ENCODE measurements at places on chromosomes 12 and 14.

GRCh38 chr14:22411398-22412055, 177.5 kb downstream of the DAD1 start:
- no peak for DNase-seq

GRCh38 chr12:56476972-56477432, 8.6 kb downstream of the SPRYD4 start:
- DNase-seq: no peak

DNA sequence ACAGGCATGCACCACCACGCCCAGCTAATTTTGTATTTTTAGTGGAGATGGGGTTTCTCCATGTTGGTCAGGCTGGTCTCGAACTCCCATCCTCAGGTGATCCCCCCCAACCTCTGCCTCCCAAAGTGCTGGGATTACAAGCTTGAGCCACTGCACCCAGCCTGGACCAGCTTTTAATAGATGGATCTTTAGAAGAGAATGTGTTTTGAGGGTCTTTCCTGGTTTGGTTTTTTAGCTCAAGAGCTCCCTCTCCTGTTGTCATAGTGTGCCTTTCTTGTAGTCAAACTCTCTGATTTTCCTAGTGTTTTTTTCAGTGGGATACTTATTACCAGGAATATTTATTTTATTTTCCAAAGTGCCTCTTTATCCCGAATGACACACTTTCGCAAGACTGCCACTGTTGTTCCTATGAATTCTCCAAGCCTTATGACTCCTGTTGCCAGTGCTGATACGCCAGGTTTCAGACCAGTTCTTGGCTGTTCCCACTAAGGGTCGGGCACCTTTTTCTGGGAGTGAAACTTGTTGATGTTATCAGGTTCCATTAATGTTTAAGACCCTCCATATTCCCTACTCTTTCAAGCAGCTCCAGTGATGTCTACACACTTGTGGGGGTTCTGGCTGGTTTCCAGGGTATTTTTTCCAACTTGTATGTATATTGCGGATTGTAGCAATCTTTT, 31.5 kb upstream of the LIMA1 start:
- DNase-seq: no peak

DNA sequence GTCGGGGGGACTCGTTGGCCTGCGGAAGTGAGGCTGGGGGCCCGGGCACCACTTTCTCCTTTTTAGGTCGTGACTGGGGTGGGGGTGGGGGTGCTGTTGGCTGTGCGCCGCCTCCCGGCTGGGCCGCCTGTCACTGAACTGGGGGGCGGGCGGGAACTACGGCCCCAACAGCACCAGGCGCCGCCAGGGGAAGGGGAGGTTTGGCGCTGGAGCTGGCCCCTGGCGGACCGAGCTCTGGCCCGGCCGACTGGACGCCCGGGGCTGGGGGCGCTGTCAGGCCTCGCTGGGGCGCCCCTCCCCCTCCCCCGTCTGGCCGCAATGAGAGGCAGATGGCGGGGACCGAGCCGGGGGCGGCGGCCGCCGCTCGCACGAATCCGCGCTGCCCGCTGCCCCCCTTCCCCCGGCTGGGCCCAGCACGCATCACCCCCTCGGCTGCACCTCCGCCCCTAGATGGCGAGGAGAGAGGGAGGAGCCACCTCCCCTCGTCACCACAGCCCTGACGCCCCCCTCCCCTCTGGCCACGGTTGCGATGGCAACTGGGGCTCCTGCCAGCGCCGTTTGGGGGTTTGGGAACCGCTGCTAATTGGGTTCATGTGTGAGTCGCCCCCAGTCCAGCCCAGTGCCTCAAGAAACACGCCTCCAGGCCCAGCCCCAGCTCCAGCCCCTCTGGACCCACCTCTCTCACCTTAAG, 723 bp downstream of the NFATC4 start:
- no peak for DNase-seq

DNA sequence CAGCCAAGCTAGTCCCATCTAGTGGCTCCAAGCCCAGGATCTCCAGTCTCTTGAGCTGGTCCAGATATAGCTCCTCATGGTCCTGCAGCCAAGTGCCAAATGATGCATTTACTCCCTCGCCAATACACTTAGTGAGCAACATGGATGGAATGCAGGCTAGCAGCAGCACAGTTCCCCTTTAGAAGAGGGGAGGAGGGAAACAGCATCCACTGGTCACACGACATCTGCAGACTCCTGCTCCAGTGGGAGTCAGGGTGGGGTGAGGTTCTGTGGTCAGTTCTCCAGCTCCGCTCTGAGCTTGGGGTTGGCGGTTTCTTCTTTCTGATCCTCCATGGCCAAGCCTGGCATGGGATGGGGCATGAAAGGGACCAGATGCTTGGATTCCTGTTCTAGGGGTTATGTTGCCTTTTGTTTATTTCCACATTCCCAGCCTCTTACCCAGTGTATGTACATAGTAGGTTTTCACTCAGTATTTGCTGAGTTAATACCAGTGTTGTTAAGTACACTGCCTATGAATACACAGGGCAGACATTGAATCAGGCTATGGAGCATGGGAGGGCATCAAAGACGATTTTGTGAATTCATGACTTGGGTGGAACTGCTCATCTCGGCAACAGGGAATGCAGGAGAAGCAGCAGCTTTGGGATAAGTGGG, 57.3 kb downstream of the GALNT16 start:
- no peak for DNase-seq

GRCh38 chr14:100894416-100894815, 9.1 kb downstream of the RTL1 start:
- no peak for DNase-seq

GRCh38 chr14:53190938-53191337, 37.8 kb upstream of the DDHD1 start:
- no peak for DNase-seq

DNA sequence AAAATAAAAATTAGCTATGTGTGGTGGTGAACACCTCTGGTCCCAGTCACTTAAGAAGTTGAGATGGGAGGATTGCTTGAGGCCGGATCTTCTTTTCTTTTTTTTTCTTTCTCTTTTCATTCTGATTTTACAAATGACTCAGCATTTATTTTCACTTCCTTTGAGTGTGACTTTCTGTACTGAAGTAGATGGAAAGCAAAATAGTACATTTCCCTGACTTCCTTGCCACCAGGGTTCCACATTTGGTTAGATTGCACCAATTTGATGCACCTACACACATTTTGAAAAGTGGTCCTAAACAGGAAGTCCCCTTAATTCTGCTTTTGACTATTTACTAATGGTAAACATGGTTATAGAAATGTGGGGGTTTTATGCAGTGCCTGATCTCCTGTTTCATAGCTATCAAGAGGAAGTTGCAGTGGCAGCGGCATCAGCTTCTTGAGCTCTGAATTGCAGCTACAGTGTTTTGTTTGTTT, 13.0 kb upstream of the LEMD3 start:
- no peak for DNase-seq

- no peak for DNase-seq
Observed at GRCh38 chr14:59688224-59689170, 111.9 kb upstream of the CCDC175 start.

GRCh38 chr14:52299692-52300278, 14.3 kb upstream of the PTGER2 start:
- DNase-seq: no peak

GRCh38 chr12:20523658-20524057, 155.3 kb downstream of the PDE3A start:
- DNase-seq: no peak

DNA sequence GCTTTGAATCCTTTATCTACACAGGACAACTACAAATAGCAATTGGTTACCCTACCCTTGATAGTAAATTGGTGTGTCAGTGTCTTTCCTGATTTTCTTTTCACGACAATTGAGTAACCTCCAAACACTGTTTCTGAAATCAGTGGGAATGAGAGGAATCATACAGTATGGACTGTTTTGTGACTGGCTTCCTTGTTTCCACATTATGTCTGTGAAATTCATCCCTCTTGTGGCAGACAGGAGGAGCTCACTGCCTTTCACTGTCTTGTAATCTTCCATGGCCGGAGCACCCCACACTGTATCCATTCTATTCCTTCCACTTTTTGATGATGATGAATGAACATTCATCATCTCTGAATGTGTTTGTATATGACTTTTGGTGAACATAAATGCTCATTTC, 164.0 kb upstream of the PZP start:
- no peak for DNase-seq

DNA sequence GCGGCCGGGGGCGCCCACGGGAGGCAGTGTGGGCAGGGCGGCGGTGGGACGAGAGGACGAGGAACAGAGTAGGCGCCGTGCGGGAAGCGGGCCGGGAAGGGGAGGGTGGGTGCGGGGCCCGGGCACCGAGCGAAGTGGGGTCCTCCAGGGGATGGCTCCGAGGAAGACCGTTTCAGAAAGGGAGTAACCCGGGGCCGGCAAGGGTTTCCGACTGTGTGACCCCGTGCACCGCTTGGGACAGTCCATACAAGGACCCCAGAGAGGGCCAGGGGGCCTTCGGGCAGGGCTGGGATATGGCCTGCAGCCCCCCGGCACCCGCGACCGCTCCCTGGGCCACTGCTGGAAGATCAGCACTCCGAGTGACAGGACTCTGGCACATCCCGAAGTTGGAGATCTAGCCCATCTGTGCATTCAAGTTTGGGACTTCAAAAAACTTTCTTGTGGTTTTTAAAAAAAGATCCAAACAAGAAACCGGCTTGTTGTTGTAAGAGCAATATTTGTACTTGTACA, 448 bp downstream of the TSPAN9 start:
- DNase-seq: no peak

GRCh38 chr12:42585841-42586216, 3.7 kb downstream of the PRICKLE1 start:
- no peak for DNase-seq

- DNase-seq: no peak
Observed at GRCh38 chr12:75738486-75738885, 227.1 kb upstream of the KRR1 start.

DNA sequence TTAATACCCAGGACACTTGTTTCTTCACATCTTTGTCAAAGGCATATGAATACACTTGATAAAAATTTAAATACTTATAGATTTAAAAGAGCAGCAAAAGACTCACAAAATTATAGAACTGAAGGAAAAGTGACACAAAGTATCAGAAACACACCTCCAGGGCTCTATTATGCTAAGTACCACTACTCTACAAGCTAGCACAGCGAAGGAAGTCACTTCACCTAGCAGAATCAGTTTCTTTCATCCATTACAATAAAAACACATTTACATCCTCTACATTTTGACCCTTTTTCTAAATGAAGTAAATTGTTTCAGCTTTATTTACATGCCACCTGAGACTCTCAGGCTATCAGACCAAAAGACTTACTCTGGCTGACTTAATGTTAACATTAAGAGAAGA, 26.6 kb upstream of the PTPRB start:
- no peak for DNase-seq

DNA sequence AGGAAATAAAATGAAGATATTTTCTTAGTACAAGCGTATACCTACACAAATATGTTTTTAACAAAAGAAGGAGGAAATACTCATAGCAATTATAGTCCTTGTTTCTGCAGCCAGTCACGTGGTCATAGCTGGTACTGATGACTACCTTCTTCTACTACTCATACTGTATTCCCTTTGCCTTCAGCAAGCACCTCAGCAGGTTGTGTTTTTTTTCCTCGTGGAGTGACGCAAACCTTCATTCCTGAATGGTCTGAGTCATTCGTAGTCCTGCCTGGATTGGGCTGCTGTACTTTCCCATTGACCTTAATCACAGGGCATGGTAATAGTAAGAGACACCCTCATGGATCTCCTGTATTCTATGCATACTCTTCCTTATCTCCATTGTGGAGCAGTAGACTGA, 25.7 kb upstream of the SLC16A7 start:
- DNase-seq: no peak

DNA sequence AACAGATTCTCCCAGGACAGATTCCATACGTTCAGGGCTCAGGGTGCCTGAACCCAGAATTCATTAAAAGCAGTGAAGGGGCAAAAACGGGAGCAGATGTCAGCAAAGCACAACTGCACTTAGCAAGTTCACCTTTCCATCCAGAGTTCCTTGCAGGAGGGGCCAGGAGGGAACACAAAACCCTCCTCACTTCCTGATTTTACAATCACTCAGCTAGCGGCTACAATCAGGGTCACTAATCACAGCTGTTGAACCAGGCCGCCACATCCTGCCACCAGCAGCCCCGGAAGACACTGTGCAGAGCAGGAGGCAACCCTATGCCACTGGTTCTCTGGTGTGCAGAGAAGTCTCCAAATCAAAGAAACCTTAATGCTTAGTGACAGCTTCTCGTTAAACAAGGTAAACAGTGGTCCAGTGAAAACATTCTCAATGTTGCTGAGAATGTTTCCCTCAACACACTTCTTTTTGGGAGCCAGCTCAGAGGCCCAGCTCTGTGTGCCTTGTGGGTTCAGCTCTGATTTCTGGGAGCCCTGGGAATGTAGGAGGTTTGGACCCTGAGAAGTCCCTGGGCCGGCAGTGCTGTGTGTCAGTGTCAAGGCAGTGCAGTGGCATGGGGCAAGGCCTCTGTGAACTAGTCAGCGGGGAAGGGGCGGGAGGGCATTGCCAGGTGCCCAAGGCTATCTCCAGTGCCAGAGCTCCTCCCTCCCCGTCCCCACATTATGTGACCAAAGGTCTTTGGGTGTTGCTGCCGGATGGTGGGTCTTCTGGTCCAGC, 54.5 kb downstream of the VCPKMT start:
- no peak for DNase-seq

- DNase-seq: no peak
Observed at GRCh38 chr12:95583933-95584332, 32.7 kb upstream of the USP44 start.

- no peak for DNase-seq
Observed at GRCh38 chr14:93527203-93527607, 96.5 kb downstream of the UNC79 start.

Data from activated naive CD4-positive, alpha-beta T cell (primary cell).